GM12891 (cell line): ENCODE measurements at places on chromosomes 16 and 17.

GRCh38 chr17:39962642-39963220, at the start of gene GSDMA:
GSDMA (plus strand) TSS chr17:39963004; CDS start chr17:39965688, 2,684 bp downstream.
- DNase-seq: no peak

DNA sequence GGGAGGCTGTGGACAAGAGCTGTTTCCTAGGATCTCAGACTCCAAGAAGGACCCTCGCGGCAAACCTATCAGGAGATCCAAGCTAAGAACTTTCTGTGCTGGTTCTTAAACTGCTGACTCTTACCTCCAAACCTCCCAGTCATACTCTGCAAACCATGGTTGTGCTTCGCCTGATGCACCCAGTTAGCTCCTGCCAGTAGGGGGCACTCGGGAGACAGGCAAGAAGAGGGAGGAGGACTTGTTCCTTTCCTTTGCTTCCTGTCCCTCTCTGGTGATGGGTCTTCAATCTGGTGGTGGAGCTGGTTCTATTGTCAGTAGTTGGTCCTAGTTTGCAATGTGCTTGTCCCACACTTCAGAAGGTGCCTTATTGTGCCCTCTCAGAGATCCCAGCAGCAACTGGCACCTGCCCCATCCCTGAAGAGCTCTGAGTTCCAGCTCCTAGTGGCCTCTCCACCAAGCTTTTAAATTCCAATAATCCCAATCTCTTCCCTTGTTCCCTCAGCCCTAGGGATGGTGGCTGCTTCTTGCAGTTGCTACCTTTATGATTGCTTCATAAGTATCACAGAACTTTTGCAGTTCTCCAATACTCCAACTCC, 113.5 kb upstream of the RPL38 start:
- peak; percentile 47 for DNase-seq

GRCh38 chr17:38867968-38868816, 1.7 kb upstream of the LASP1 start:
- no peak for DNase-seq

GRCh38 chr17:65115839-65116238, 21.3 kb upstream of the RGS9 start:
- DNase-seq: no peak

GRCh38 chr17:36936455-36937000, 747 bp upstream of the LHX1 start:
- DNase-seq: no peak

DNA sequence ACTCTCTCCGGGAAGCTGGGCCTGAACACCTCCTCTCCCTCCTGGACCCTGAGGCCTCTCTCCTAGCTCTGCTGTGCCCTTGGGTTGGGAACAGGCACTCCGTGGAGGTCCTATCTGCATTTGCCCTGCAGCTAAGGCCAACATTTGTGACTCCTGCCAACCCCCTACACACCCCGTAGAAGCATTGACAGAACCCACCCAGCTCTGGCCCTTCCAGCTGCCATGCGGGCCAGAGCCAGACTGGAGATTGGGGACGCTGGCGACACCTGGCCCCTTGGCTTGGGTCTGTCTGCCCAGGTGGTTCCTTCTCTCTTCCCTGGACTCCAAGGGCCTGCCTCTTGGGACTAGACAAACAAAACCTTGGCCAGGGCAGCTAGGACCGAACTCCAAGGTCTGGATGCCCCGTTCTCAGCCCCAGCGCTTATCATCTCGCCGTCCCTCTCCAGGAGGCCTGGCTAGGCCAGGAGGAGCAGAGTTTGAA, 644 bp upstream of the RHBDF2 start:
- no peak for DNase-seq

GRCh38 chr16:50808929-50809538, 67.1 kb downstream of the CYLD start:
- DNase-seq: no peak

- DNase-seq: no peak
Measured at GRCh38 chr17:32777922-32778321, 99.0 kb downstream of the MYO1D start.

DNA sequence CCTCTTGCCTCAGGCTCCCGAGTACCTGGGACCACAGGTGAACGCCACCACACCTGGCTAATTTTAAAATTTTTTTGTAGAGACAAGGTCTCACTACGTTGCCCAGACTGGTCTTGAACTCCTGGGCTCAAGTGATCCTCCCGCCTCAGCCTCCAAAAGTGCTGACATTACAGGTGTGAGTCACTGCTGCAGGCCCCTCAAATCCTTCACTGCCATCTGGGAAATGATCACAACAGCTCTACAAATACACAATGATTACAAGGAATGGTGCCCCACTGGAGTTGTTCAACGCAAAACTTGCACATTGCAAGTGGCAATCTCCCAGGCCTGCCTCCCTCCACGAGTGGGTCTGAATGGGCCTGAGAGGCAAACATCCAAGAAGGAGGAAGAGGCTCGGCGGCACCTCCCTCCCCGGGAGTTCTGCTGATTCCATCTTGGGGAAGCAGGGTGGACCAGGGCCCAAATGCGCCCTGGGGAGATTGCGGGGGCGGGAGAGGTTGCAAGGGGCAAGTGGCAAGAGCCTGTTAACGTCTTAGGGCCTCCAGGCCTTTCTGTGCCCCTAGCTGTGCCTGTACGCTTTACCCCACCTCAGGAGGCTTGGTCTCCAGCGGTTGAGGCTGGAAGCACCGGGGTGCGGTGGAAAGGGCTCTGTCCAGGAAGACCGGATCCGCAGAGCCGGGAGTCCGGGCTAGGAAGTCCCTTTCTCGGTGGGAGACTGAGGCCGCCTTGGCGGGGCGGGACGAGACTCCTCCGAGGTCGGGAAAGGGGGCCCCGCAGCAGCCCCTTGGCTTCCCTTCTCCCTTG, 656 bp upstream of the IGFBP4 start:
- DNase-seq: no peak

- no peak for DNase-seq
Measured at GRCh38 chr16:73565263-73565662, 517.3 kb upstream of the ZFHX3 start.

DNA sequence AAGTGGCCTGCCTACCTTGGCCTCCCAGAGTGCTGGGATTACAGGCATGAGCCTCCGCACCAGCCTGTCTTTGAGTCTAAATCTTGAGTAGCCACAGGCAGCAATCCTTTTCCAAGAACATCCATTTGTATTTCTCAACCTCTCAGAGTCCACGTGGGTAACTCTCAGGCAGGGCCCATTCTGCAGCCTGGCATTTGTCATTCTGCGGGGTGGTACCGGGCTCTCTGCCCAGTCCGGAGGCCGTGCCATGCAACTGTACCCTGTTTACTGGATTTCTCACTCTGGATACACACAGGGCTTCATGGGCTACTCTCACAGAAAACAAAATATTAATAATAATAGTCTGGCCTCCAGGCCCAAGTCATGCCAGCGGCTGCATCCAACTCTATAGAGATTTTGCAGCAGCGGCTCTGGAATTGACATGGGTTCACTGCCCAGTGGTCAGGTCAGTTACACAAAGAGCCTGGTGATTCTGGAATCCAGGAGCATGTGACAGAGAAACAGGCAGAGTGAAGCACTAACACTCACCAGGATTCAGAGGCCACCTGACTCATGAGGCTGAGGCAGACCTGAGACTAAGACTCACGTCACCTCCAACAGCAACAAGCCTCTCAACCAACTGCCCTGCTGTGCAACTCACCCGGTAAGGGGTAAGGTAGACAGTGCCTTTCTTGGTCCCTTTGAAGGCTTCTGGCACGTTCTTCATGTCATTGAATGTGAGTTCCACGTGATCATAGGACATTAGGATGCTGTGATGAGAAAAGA, 4.0 kb downstream of the WBP2 start:
- no peak for DNase-seq

DNA sequence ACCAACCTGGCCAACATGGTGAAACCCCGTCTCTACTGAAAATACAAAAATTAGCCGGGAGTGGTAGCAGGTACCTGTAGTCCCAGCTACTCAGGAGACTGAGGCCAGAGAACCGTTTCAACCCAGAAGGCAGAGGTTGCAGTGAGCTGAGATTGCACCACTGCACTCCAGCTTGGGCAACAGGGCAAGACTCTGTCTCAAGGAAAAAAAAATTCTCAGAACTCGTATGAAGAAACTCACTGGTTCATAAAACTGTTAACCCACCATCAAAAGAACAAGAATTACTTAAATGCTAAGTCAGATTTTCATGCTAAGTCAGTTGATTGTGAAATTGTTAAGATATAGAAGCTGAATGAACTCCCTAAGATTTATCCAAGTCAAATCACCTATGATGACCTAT, 31.3 kb downstream of the SLC39A11 start:
- DNase-seq: no peak

DNA sequence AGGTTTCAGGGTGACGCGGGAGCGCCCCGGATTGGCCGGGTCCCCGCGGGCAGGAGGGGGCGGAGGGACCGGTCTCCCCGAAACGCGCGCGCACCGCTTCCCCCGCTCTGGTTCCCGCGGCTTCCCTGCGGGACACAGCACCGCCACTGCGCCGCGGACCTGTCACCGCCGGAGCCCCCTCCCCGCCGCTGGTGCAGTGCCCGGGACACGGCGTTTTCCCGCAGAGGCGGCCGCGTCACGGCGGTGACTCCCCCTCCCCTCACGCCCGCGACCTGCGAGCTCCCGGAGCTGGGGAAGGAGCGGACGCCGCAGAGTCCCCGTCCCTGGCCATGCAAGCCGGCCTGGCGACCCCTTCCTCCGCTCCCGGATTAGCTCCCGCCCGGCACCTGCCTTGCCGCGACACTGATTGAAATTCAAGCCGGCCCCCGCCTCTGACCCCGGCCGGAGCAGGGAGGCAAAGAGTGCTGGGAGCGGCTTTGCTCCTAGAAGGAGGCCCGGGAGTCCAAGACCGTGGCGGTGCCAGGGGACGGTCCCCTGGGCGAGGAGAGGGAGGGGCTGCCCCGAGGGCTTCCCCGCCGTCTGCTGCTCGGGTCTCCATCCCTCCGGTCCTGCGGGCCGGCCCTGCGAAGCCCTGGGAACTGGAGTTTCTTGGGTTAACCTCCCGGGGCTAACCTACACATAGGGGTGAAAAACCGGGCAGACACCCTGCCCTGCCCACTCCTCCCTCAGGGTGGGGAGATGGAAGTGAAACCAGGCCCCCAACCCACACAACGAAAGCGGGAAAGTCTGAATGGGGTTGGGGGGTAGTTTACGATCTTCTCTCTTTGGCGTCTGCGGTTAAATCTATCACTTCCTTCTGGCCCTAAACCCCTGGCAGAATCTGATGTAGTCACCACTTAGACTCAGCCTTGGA, 1.0 kb downstream of the RHBDL3 start:
- no peak for DNase-seq

GRCh38 chr17:42782166-42783061, 2.0 kb downstream of the WNK4 start:
- no peak for DNase-seq

GRCh38 chr17:42456223-42457106, 2.2 kb upstream of the ATP6V0A1 start:
- no peak for DNase-seq

GRCh38 chr16:17269439-17269838, 201.3 kb downstream of the XYLT1 start:
- DNase-seq: no peak

GRCh38 chr16:49000594-49000993, 281.0 kb downstream of the CBLN1 start:
- DNase-seq: no peak

- DNase-seq: no peak
Measured at GRCh38 chr17:75703591-75703990, 17.7 kb upstream of the ITGB4 start.

DNA sequence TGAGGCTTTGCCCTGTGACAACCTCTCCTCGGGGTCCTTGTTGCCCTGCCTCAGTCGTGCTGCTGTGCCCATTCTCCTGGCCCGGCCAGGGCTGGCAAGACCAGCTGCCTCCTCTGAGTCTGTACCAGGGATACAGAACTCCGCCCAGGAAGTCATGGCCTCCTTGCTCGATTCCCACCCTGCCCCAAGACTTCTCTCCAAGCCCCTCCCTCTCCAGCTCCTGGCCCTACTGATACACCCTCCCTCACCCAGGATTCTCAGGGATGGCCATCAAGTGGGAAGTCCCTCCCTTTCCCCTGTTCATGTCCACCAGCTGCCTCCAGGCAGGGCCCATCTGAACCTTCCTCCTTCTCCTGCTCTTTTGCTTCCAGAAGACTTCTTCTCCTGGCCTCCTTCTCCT, 11.2 kb upstream of the TMEM208 start:
- no peak for DNase-seq

DNA sequence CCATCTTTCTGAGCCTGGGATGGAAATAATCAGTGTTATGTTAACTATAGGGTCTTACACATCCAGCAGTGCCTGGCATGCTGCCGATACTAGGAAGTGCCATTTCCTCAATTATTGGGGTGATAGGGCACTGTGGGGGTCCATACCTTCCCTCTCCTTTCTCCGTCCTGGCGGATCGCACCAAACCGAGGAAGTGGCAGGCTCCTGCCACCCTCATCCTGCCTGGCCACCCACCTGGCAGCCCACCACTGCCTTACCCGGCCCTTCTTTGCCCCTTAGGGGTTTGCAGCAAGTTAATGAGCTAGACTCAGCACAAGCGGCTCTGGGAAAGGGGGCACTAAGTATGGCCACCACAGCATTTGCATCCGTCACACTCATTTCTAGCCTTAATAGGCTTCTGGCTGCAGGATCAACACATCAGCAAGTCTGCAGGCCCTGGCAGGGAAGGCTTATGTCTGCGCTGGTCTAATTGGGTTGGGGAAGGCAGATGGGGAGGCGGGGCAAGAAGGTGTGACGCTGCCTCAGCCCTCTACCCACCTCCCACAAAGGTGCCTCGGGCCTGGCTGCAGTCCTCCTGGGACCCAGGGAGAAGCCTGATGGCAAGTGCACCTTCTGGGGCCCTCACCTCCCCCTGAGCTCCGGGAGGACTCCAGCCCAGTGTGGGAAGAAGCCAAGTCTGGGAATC, 28.6 kb downstream of the DCAKD start:
- DNase-seq: peak; percentile 65

DNA sequence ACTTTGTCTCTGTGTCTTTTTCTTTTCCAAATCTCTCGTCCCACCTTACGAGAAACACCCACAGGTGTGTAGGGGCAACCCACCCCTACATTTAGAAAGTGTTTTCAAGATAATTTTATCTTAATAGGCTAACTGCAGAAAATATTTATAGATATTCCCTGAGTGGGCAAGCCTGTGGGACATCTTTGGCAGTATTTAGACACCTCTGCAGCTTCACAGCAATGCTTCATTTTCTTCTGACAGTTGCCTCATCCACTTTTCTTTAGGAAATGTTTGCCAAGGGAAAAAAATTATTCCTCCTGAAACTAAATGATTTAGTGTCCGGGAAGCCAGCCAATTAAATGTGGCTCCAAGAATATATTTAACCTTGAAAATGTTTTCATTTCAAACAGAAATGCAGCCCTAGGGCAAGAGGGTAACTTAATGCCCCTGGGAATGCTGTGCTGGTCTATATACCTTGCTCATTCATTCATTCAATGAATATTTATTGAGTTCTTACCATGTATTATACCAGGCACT, 290.4 kb downstream of the ABCC12 start:
- DNase-seq: no peak

GRCh38 chr16:67549936-67550335, 12.4 kb upstream of the CTCF start:
- no peak for DNase-seq

DNA sequence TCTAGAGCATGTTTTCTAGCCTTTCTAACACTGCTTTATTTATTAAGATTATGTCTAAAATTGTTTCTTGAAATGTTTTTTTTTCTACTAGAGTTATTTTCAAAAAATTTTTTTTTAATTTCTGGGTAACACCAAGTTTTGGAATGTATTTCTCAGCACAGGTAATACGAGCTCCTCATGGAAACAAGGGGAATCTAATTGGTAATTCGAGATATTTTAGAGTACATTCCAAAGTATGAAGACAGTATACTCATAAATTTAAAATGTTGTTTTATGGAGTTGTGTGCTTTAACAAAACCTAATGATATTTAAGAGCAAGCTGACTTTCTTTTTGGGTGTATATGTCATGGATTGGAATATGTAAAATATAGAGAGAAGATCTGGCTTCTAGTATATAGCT, 42.4 kb downstream of the OMG start:
- DNase-seq: no peak
